Activated T-helper 17 cell treated with anti-CD3 and anti-CD28 coated beads, Interleukin-2, amount 50 U/mL, for 72 hours (primary cell): ENCODE measurements at places on chromosomes 3 and 15. TPM values are rescaled to one million over a fixed set of nuclear protein-coding genes. Genes with fewer than 3 reads are reported as not detected.

Gene CCDC14
- total RNA-seq: 48.4 TPM

- no peak for ATAC-seq
Measured at GRCh38 chr3:197487911-197488391, 67.8 kb downstream of the BDH1 start.

Gene IGSF10
- total RNA-seq: not detected

GRCh38 chr3:139597947-139598346 is 58.4 kb upstream of the RBP1 start:
- ATAC-seq: no peak

DNA sequence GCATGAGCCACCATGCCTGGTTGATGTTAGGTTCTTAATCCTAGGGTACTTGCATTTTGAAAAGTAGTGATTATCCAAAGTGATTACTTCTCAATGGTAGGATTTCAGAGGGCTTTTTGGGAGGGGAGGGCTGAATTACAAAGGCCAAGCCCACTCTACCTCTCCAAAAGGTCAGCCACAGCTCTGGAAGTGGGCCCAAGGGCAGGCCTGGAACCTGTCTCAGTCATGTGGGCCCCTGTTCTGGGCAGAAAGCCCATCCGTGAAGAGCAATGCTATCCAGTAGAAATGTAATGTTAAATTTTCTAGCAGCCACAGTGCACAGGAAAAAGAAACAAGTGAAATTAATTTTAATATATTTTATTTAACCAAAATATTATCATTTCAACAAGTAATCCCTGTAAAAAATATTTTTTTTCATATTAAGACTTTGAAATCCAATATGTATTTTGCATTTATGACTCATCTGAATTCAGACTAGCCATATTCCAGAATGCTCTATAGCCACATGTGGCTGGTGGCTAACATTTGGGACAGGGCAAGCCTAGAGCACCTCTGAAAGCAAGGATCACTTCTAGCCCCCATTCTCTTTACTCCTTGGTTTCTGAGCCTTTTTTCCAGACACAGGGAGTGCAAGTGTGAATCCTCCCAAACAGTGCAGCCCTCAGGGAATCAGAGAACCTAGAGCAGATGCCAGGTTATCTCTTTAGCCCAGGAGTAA is 16.8 kb downstream of the RFT1 start:
- ATAC-seq: no peak

DNA sequence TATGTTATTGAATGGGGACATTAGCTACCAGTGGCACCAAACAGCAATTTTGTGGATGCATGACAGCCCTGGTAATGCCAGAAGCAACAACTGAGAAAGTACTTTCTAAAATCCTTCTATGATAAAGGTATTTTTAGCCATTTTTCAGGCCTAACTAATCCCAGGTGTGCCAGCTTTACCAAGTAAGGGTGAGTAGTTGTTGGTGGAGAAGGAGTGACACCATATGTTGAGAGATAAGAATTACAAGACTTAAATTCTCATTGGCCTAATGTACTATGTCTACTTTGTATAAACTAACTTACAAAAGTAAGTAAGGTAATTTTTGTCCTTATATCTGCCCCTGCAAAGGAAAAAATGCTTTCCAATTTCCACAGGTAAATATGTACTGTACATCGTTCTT is 4.1 kb upstream of the COX17 start:
- no peak for ATAC-seq

Gene THBS1
- total RNA-seq: 3.5 TPM

- no peak for ATAC-seq
Measured at GRCh38 chr3:160796813-160797164, 40.8 kb downstream of the PPM1L start.

GRCh38 chr15:89494031-89494430 is 2.4 kb downstream of the RHCG start:
- ATAC-seq: no peak

DNA sequence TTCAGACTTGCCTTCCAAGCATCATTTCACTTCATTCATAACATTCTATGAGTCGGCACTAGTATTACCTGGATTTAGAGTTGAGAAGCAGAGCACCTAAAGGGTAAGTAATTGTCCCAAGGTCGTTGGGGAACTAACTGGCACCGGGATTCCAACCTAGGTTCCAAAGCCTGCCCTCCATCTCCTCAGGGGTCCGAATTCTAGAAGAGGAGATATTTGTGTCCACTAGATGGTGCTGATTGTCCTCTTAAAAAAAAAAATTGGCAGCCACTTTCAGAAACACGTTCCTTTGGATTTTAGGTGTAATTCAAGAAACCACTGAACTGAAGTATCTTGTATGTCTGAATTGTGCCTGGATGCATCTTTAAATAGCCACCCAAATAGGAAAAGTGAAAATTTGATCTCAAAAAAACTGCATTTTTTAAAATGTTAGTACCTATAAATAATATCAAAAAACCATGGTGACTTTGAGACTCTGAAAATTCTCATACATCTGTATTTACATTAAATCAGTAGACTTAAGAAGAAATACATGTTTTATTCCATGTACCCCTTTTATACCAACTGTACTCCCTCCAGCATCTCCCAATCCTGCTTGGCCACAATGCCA is 3.9 kb upstream of the FSIP1 start:
- ATAC-seq: no peak

DNA sequence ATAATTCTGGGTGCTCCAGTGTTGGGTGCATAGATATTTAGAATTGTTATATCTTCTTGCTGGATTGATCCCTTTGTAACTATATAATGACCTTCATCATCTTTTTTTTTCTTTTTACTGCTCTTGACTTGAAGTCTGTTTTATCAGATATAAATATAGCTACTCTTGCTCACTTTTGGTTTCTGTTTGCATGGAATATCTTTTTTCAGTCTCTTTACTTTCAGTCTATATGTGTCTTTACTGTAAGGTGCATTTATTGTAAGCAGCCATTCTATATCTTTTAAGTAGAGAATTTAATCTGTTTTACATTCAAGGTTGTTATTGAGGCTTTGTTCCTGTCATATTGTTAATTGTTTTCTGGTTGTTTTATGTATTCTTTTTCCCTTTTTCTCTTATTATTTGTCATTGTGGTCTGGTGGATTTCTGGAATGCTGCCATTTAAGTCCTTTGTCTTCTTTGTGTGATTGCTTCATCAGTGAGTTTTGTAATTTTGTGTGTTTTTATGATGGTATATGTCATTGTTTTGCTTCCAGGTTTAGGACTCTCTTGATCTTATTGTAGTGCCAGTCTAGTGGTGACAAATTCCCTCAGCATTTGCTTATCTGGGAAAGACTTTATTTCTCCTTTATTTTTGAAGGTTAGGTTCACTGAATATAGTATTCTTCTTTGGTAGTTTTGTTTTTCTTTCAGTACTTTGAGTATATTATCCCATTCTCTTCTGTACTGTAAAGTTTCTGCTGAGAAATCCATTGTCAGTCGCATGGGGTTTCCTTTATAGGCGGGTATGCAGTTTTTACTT is 8.3 kb upstream of the PRR23C start:
- no peak for ATAC-seq

- ATAC-seq: peak; percentile 55
Measured at GRCh38 chr3:196712514-196713413, 587 bp downstream of the PIGX start.

Gene PLA1A
- 0.39 TPM for total RNA-seq

DNA sequence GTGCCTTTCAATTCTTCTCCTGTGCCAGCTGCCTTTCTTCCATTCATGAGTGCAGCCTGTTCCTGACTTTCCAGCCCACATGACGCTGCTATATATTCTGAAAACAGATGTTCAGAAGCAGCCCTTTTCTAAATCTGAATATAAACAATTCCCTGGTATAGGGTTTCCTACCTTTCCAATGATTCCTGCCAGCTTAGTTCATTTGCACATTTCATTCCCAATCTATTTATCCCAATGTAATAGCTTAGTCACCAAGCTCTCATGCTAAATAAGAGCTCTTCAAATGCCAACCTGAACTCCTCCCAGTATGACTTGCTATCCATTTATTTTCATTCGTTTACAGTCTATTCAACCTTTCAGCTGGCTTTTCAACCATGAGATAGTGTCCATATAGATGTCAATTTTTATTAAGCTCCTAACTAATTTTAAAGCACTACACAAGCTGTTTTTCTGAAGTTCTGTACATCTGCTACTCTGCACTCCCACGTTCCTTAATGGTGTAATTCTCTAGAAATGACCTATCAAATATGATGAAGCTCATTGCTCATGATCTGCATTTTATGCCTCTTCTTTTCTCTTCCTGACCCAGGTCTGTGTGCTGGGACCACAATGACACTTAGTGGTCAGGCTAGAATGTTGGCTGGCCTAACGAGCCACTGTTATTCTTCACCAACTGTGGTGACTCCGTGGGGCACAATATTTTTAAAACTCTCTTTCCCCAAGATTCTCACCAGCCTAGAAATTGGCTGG is 605.0 kb upstream of the TBL1XR1 start:
- ATAC-seq: no peak

DNA sequence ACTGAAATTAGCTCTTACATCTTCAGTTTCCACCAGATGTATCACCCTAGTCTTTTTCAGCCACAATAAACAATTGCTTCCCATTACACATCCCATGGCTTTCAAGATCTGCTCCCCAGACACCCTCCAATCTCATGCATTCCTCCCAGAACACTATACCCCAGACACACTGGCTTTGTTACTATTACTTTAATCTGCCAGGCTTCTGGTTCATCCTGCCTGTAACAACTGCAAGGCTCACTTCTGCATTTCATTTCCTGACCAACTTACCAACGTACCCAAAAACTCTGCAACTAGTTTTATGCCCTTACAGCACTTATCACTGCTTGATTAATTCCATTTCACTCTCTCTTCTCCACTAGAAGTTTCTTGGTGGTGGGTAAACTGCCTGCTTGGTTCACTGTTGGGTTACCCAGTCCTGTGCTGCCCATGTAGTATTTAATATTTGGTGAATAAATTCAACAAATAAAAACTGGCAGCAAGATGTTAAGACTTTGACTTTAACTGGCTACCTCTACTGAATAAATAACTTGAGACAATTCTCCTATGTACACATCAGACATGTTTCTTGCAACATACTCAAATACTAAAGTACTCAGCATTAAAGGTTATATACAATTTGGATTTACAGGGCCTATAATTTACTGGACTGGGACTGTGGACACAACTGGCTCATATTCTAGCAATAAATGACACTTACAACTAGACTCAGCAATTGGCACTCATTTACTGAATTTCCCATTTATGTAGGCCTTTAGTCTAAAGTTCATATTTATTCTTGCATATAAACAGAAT is 2.7 kb downstream of the RPL22L1 start:
- no peak for ATAC-seq

- no peak for ATAC-seq
Measured at GRCh38 chr3:150699068-150699639, 4.6 kb downstream of the ERICH6 start.

GRCh38 chr3:23421811-23422516 is 218.8 kb downstream of the UBE2E2 start:
- ATAC-seq: no peak

GRCh38 chr15:40695469-40695890 is 506 bp downstream of the RAD51 start:
- ATAC-seq: peak; percentile 32

GRCh38 chr15:31871887-31872281 is 158.4 kb upstream of the CHRNA7 start:
- ATAC-seq: no peak

GRCh38 chr3:143337387-143337786 is 217.8 kb downstream of the CHST2 start:
- no peak for ATAC-seq

- ATAC-seq: no peak
Measured at GRCh38 chr3:139122612-139123011, 77.9 kb upstream of the PRR23C start.

DNA sequence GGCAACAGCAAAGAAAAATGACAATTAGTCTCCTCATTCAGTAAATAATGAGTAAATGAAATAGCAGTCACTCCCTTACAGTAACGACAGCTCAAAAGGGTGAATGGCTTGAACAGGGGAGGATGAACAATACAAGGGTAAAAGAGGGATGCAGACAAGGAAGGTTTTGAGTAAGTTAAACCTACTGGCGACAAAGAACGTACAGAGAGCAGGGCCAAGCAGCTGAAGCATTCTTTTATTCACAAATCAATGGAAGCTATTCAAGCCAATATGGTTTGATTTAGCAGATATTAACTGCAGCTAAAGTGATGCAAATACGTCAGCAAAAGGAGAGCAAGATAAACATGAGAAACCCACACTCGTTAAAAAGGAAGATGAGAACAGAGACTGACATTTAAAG is 90.7 kb upstream of the ICE2 start:
- ATAC-seq: peak; percentile 22

Gene PCOLCE2
- total RNA-seq: not detected

GRCh38 chr15:38612159-38612863 is 47.7 kb upstream of the RASGRP1 start:
- peak; percentile 75 for ATAC-seq

Gene MTHFS
- total RNA-seq: 20.3 TPM

GRCh38 chr15:59764775-59765174 is 75.7 kb upstream of the BNIP2 start:
- no peak for ATAC-seq

Gene TTC14
- 44.5 TPM for total RNA-seq

- no peak for ATAC-seq
Measured at GRCh38 chr3:154152741-154153140, 31.6 kb downstream of the ARHGEF26 start.

GRCh38 chr3:195475614-195476013 is 32.8 kb upstream of the ACAP2 start:
- ATAC-seq: no peak

DNA sequence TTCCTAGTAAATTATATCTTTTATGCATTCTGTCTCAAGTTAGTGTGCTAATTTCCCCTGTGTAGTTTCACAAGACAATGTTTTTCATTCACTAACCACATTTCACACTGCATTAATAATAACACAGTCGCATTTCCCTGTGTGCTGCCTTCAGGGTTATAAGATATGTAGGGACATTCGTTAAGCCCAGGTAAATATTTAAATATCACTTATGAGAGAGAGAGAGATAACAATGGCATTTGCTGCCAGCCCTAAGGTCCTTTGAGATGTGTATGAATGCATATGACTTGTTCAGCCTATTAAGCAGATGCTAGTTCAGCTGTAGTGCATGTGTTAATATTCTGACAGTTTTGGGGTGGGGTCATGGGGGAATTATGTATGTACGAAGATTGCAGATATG is 876.7 kb downstream of the NAALADL2 start:
- ATAC-seq: no peak

DNA sequence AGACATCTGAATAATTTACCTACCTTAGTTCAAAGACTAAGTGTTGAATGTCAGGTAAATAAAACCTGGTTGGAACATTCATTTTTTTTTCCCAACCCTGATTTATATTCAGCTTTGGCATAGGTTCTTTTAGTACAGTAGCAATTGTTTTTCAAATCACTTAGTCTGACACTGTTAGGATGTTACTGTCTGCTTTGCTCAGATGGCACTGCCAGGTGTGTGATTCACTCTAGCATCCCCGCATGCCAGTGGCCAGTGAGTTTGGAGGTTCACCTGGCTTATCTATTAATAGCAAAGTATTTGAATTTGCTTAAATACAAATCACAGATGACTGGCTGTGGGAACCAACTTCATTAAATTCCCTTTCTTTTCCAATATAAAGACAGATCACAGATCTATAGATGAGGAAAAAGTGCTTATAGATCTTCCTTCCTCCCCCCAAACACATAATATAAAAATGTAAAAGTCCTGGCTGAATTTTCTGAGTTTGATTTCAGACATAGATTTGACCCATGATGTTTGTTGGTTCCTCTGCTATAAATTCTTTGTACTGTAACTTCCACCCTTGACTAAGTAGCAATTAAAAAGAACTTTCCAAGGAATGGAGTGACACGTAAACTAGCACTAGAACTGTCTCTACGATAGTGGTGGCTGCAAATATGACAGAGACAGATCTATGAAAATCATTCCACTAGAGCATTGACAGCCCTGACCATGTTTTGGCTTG is 3.9 kb downstream of the THBS1 start:
- no peak for ATAC-seq
